ENCODE measurements at places on chromosomes 16 and 17.

GRCh38 chr16:69745959-69746358 lies 8.8 kb downstream of the NOB1 start:
- DNase-seq: no peak

DNA sequence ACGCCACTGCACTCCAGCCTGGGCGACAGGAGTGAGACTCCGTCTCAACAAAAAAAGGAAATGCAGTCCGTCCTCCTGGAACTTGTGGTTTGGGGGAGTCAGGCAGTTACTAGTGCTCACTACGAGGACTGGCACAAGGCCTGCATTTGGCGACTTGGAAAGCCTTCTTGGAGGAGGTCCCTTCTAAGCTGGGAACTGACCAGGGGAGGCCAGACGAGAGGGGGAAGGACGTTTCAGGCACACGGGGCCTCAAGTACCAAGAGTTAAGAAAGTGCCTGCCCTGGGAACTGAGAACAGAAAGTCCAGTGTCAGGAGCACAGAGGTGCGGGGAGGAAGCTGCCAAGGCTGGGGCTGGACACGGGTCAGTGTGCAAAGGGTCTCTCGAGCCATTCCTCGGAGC lies 89.9 kb downstream of the ABR start:
- DNase-seq: no peak

DNA sequence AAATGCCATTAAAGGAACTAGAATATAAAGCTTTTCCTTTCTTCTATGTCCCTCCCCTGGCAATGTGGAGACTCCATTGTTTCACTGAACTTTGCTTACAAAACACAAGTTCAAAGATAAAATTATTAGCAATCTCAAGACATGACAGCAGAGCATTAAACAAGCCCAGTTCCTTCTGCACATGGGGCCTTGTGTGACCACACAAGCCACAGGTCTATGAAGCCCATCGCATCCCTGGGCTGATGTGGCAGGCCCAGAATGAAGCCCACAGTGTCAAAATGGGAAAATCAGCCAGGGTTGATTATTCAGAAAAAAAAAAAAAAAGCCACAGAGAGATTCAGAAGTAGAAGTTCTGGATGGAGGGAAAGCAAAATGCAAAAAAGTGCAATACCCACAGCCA lies 12.9 kb upstream of the SLC39A11 start:
- no peak for DNase-seq

DNA sequence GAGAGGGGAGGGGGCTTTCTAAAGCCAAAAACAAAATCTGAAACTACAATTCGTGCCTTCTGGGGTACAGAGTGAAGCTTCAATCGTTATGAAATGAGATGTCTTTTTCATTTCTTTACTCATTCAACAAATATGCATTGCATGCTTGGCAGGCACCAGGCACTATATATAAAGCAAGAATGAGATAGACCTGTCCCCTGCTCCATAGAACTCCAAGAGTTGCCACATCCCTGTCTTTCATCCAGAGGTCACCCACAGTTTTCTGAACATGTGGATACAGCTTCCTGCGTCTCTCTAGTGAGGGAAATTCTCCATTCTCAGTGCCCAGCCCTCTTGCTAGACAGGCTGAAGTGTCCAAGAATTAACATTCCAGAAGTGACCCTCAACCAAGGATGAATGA lies 343.2 kb upstream of the MAF start:
- DNase-seq: no peak

- DNase-seq: no peak
Observed at GRCh38 chr17:34672176-34672785, 92.9 kb downstream of the TMEM132E start.

DNA sequence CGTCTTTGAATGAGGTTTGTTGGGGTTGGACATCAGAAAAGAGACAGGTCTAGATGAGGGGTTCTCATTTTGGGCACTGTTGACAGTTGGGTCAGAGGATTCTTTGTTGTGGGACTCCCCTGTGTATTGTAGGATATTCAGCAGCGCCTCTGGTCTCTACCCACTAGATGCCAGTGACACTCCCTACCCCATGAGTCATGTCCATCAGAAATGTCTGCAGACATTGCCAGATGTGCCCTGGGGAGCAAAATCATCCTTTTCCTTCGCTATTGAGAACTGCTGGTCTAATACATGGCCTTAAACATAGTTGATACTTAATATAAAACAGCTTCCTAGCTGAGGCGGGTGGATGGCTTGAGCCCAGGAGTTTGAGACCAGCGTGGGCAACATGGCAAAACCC lies 3.1 kb downstream of the ABAT start:
- no peak for DNase-seq

DNA sequence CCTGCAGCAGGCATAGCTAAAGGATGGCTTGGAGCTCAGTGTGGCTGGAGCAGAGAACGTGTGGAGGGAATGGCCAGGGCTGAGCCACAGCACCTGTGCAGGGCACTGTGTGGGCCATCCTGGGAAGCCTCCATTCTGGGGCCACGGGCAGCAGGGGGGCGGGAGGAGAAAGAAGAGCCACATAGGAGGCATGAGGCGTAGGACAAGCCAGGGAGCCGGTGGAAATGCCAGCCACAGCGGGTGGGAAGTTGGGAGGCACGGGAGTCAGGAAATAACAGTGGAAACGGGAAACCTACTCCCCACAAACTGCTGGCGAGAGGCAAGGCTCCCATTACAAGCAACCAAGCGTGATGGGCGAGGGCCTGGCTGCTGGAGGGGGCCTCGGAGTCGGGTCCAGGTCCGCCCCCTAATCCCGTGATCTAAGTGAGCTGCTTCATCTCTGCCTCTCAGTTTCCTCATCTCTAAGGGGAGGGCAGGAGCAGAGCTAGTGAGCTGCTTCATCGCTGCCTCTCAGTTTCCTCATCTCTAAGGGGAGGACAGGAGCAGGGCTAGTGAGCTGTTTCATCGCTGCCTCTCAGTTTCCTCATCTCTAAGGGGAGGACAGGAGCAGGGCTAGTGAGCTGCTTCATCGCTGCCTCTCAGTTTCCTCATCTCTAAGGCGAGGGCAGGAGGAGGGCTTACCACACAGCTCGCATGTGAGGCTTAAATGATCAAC lies 104.9 kb downstream of the ADCY9 start:
- no peak for DNase-seq

DNA sequence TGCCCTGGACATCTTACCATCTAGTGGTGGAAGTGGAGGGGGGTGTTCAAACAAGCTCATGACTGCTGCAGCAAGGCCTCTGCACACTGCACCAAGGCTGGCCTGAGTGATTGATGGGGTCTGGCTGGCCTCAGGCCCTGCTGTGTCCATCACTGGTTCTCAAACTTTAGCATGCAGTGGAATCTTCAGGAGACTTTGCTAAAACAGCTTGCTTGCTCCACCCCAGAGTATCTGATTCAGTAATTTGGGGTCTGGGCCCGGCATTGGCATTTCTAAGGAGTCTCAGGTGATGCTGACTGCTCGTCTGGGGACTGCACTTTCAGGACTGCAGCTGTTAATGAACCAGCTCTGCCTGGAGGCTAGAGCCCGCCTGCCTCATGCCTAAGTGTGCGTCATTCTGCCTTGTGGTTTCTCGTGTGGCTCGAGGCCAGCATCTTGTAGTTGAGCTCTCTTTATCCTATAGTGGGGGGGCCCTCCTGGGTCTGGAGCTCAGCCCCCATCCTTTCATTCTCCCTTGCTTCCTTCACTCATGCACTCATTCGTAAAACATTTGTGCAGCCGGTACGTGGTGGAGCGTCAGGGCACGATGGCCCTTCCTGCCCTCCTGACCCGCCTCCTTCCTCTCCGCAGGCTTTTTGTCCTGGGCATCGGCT lies 4.1 kb downstream of the MGAT5B start:
- no peak for DNase-seq
